ENCODE measurements at places on chromosomes 1 and 21.
A peak's percentile ranks its signal among the peaks of the same experiment; 100 is the strongest.

DNA sequence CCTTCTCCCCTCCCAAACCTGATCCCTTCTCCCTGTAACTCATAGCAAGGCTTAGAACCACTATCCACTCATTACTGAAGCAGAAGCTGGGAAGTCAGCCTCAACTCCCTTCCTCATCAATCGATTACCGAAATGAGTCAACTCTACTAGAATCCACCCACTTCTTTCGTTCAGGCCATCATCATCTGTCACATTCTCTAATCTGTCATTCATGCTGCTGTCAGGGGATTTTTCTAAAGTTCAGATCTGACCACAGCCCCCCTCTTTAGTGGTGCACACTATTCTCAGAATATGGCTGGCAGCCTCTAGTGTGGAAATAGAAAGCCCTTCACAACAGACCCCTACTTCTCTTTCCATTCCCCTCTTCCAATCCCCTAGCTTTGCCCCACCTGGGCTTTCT is 5.1 kb downstream of the NT5C1A start:
- DNase-seq, result no peak

GRCh38 chr1:173269490-173270230 is 62.5 kb upstream of the TNFSF4 start:
- no peak for DNase-seq

- no peak for DNase-seq
Measured at GRCh38 chr1:170685166-170685565, 21.2 kb downstream of the PRRX1 start.

DNA sequence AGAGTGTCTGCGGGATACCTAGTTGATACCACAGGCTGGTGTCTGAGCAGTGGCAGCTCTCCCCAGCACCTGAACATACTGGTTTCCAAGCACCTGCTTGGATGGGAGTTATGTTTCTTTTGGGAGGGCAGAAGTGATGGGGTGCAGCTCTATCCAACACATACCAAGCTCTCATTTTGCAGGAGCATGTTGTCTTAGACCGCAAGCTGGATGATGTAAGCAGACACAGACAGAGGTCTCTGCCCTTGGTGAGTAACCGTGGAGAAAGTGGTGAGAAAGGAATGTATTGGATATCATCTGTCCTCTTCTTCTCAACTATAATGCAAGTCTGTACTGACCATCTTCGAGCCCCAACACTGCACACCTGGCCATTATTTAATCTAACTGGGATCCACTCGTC is 37.4 kb downstream of the ZNF496 start:
- DNase-seq, result no peak

DNA sequence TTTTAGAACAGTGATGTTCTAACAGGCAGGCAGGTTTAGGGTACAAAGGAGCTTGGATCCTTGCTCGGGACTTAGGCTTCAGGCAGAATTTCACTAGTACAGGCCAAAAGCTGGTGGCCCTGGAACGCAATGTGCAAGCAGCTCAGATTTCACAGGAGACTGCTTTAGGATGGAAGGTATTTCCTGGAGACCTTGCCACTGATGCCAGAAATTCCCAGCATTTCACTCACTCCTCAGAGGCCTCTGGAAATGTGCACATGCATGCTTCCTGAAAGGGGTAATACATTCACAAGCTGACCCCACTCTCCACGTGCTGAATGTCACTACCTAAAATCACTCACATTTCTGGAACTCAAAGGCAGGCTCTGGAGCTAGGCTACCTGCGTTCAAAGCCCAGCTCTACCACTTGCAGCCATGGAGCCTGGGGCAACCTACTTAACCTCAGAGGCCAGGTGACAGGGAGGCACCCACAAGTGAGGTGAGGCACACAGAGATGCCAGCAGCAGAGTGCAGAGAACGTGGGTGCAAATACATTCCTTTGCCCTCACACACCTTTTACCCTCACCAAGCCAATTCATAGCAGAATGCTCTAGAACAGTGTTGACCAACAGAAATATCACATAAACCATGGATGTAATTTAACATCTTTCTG is 56.5 kb downstream of the CDC7 start:
- DNase-seq, result no peak

DNA sequence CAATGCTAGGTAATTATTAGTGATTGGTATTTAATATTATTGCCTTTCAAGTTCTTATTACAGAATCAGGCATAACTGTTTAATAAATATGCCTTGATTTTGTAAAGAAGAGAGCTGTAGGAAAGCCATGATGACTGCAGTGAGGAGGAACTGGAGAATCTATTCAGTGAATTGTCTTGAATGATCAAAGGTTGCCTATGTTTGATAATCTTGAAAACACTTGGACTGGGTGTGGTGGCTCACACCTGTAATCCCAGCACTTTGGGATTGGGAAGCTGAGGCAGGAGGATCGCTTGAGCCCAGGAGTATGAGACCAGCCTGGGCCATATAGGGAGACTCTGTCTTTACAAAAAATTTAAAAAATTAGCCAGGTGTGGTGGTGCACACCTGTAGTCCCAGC is 42.4 kb downstream of the FMN2 start:
- no peak for DNase-seq

DNA sequence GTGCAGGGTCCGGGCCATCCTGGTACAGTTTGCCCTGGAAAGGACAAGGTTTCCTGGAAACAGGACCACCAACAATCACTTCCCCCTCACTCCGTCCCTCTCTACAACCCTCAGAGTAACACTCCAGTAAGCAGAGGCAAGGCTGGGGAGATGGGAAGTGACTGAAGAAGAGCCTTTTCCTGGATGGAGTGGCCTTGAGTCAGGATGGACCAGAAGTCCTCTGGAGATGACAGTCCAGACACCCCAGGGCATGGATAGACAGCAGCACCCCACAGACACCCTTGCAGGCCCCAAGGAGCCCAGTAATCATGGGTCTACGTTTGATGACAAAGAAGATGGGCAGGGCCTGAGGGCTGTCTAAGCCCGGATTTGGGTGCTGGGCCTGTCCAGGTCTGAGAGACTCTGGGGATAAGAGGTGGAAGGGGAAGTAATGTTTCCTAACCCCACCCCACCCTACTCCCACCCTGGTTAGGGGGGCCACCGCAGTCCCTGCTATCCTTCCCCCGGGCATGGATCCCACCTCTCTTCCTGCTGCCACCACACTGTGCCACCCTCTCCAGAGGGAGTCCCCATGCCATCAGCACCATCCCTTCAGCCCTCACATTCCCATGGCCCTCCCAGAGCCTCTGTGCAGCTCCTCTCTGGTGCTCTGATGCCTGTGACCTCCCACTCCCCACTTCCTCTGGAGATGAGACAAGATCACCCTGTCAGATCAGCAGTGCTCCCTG is 7.2 kb upstream of the S100A8 start:
- DNase-seq, result no peak

DNA sequence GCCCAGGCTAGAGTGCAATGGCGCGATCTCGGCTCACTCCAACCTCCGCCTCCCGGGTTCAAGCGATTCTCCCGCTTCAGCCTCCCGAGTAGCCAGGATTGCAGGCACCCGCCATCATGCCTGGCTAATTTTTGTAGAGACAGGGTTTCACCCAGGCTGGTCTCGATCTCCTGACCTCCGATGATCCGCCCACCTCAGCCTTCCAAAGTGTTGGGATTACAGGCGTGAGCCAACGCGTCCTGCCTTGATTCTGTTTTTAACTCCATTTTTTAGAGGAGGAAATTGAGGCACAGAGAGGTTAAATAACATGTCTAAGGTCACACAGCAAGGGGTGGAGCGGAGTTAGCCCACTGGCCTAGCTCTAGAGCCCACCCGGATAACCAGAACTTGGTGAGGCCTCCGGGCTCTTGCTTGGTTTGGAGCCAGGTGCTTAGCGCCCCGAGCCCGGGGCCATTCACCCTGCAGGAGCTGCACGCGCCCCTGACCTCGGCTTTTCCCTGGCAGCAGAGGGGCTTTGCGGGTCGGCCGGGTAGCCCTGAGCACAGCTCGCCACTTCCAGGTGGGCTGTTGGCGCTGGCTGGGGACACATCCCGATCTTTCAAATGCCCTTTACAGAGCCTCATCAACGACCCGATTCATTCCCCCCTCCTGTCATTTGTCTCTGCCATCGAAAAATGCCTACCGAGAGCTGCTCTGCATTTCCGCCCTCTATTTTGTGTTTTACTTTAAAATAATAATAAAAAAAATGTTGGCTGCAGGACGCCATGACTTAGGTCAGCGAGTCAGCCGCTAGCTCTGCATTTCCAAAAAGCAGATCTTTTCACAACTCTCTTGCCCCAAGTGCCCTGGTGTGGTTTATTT is 11.2 kb downstream of the SIM2 start:
- no peak for DNase-seq

- peak; percentile 38 for DNase-seq
Measured at GRCh38 chr1:229148041-229148671, 122.8 kb upstream of the RAB4A start.

GRCh38 chr1:46001081-46001785 is 131.2 kb downstream of the PIK3R3 start:
- DNase-seq, result no peak

- no peak for DNase-seq
Measured at GRCh38 chr1:209106861-209107260, 476.7 kb upstream of the CAMK1G start.

DNA sequence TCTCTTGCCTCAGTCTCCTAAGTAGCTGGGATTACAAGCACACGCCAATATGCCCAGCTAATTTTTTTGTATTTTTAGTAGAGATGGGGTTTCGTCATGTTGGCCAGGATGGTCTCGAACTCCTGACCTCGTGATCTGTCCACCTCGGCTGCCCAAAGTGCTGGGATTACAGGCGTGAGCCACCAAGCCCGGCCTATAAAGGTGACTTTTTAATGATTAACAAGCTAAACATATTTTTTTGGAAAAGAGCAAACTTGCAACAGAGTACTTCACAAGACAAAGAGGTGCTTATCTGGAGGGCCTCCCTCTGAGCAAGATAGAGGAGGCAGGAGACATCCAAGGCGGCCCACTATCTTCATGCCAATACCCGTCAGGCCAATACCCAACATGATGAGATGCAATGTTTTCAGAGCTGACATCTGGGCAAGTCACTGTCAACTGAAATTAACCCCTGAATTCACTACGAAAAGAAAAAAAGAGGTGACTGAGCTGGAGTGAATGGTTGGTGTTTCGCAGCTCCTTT is 10.5 kb downstream of the BCAR3 start:
- no peak for DNase-seq

DNA sequence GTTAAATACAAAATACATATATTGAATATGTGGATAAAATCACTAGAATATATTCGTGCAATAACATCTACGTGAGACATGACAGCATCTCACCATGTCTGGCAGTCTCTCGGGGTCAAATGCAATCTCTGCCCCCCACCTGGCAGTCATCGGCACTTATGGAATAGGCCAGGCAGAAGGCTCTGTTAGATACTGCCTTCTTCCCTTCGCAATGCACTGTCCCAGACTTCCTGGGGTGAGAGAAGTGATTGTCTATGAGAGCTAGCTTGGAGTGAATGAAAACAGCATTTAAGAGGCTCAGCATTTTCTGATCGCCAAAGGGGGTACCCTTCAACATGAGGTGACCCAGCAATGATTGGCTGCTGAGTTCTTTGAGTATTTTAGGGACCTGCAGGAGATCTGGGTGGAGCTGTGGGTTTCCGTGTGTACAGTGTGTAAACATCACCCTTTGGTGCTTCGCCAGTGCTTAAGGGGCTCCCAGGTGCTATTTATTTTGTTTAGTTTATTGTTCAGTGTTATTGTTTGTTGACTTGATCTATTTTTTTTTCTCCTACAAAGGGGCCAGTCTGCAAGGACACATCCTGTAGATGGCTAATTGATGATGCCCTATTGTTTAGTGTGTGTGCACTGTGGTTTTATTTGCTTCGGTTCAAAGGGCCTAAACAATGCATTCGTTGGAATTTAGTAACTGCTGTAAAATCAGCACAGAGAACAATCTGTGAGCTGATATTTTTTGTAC is 10.2 kb downstream of the ERG start:
- no peak for DNase-seq

- DNase-seq, result no peak
Measured at GRCh38 chr1:179058487-179059483, 23.1 kb upstream of the TOR3A start.

- DNase-seq, result no peak
Measured at GRCh38 chr1:166899769-166900168, 23.7 kb upstream of the TADA1 start.

- DNase-seq, result peak; percentile 15
Measured at GRCh38 chr1:223748773-223749733, 36.7 kb downstream of the CAPN2 start.

DNA sequence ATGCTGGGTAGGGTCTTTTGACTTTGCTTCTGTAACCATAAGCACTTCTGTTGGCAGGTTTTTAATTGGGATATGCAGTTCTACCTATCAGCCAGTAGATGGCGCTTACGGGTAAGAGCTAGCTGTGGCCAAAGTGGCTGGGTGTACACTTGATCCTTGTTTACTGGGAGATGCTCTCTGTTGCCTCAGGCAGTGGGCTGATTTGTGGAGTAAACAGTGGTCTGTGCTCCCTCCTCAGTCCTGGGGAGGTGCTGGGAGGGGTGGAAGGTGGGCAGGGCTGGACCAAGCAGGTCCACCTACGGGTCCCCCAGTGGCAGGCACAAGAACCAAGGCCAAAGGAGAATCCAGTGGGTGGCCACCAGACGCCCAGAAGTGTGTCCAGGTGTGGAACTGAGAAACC is 43.4 kb downstream of the RALGPS2 start:
- no peak for DNase-seq

- no peak for DNase-seq
Measured at GRCh38 chr1:230029244-230029941, 37.6 kb upstream of the GALNT2 start.

DNA sequence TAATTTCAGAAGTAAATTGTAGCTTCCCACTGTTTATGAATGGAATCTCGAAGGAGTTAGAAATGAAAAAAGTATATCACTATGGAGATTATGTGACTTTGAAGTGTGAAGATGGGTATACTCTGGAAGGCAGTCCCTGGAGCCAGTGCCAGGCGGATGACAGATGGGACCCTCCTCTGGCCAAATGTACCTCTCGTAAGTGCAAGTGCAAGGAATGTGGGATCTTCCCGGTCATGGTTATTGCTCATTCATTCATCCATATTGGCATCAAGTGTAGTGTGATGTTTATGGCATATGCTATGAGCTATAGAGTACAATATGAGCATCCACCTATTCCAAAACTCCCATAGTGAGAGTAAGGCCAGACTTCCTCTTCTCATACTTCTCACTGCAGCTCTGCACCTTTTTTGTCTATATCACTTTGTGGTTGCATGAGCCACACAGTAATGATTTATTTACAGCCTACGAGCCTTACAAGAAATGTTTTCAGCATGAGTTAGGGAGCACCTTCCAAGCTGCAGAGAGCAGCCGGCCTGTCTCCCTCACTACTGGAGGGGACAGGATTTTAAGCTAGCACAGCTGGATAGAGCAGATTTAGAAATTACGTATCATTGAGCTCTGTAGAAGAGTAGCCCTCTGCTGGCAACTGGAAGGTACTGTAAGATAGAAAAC is 24.9 kb upstream of the CR1L start:
- peak; percentile 35 for DNase-seq

Measured in NCI-H1694 (cell line).